Lower leg skin (tissue), 4 donors: ENCODE measurements at places on chromosomes 6 and 20. TPM values are rescaled to one million over a fixed set of nuclear protein-coding genes. Genes with fewer than 3 reads are reported as not detected.

DNA sequence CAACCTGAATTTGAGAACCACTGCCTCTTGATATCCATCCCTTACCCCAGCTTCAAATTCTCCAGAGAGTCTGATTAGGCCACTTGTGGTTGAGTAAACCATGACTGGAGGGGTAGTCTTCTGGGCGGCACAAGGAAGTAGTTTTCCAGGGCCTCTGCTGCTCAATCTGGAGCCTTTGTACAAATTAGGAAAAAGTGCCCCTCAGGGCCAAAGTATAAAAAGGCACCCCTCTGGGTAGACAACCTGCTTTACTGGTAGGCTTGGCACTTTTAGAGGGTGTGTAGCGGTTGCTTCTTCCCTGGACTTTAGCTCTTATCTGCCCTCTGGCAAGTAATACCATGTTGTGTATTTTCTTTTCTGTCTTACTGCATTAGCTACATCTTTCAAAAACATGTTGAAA is 32.9 kb upstream of the RPL7L1 start:
- DNase-seq = no peak

DNA sequence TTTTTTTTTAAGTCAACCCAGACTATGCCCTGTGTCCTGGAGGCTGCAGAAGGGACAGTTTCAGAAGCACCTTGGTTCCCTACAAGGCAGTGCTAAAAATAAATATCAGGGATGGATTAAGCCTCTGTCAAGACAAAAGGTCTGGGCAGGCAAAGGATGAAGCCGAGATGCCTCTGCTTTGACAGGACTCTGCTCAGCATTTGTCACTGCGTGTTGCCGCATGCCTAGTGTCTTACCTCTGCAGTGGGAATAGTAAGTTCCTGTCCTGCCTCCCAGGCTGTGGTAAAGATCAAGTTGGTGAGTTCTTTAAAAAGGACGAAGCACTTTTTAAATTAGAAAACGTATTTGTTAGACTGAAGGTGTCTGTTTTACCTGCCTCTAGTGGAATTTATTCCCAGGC is 15.1 kb downstream of the AAR2 start:
- DNase-seq = no peak

The RFX6 gene
- not detected for total RNA-seq

GRCh38 chr6:43738877-43739641 is 31.0 kb upstream of the VEGFA start:
- peak; percentile 72 for DNase-seq

The SOBP gene
- total RNA-seq = 1.6 TPM

- DNase-seq = no peak
Measured at GRCh38 chr6:4858194-4859015, 82.2 kb downstream of the CDYL start.

DNA sequence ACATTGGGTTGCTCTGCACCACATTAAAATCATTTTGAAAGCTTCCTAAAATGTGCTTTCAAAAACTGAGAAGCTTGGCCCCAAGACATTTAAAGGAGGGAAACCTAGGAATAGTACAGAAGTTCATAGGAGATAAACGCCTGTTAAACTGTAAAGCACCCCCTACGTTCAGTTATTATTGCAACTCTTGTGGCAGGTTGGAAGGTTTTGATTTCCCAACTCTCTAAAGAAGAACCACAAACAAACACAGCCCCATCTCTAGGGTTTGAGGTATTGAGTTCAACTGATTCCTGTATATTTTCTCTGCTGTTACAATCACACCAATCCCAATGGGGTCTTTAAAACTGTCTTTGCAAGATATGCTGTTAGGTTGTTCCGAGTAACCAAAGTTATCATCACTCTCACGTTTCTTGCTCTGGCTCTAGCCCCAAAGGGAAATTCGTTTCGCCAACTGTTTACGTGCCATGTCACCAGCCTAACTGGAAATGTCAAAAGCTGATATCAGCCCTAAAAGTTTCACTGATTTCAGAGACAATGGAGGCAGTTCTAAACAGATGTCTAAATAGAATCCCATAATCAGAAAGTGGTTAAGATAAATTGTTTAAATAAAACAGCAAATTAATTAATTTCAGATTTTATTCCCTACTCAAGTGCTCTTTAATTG is 12.1 kb downstream of the TFAP2A start:
- DNase-seq = no peak

The ERVFRD-1 gene
- total RNA-seq = 0.42 TPM

DNA sequence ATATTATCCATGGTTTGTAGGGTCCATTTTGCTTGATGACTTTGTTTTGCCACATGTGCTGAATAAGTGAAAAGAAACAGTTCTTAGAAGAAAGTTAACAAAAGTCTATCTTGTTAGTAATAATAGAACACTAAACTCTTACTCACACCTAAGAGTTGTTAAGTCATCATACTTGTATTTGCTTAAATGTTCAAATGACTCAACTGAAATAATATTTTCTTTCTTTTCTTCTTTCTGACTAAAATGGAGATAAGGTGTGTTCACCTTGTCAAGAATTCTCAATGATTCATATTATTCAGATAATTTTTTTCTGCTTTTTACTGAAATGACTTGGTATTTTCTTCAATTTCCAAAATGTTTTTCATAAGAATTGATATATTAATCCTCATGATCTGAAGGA is 327.2 kb downstream of the HTR1B start:
- DNase-seq = no peak

The TRIM27 gene
- 34.5 TPM for total RNA-seq

GRCh38 chr6:134063966-134064445 is 11.6 kb upstream of the SLC2A12 start:
- DNase-seq = no peak

The MDFI gene
- 70.9 TPM for total RNA-seq

DNA sequence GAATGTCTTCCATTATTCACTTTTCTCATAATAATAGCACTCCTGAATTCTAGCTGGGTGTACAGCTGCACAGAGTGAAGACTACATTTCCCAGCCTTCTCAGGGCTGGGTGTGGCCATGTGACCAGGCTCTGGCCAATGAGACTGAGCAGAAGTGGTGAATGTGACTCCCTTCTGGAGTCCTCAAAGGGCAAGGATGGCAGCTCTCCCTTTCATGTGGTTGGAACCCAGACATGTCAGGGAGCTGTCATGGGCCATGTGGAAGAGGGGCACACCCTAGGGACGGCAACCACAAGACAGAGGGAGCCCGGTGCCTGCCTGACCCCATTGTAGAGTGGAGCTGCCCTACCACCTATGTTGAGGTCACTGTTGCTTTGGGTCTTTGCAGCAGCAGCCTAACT is 312.8 kb upstream of the SULF2 start:
- DNase-seq = peak; percentile 66

GRCh38 chr20:50501972-50502745 is 8.0 kb upstream of the PTPN1 start:
- DNase-seq = no peak

The OLIG3 gene
- not detected for total RNA-seq

DNA sequence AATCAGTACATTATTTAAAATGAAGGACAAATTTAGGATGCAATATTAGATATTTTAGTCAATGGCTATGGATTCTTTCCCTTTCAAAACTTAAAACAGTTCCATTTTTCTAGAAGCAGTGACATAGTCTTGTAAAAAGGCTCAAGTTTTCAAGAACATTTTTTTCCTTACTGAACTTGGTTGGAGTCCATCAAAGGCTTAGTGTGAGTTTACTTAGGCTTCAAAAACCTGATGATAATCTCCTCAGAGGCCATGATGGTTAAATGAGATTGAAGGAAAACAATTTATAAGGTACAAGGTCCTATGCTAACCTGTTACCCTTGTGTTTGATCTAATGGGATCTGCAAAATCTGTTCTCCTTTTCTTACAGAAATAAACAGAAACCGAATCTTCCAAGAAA is 531.8 kb downstream of the UTRN start:
- DNase-seq = no peak

The MROH8 gene
- total RNA-seq = 2.4 TPM

The ABHD16B gene
- total RNA-seq = not detected

GRCh38 chr20:61761453-61762166 is 304.1 kb downstream of the TAF4 start:
- DNase-seq = no peak

The TUBB1 gene
- total RNA-seq = not detected

The RCAN2 gene
- total RNA-seq = 18.7 TPM

The MYH7B gene
- total RNA-seq = 0.10 TPM

DNA sequence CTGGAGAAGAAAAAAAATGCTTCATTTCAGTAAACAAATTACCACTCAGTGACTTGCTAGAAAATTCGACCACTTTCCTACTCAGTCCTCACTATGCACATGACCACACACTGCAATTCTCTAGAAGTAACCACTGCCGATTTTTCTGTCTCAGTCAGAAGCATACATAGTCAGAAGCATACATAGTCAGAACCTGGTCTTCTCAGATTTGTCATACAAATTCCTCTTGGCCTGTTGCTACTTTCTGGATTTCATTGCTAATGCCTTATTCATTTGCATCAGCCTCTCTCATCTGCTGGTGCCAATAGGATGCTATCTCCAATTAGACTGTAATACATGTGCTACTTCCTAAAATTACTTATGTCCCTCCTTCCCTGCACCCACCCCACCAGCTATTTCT is 10.2 kb upstream of the KIF16B start:
- DNase-seq = no peak

DNA sequence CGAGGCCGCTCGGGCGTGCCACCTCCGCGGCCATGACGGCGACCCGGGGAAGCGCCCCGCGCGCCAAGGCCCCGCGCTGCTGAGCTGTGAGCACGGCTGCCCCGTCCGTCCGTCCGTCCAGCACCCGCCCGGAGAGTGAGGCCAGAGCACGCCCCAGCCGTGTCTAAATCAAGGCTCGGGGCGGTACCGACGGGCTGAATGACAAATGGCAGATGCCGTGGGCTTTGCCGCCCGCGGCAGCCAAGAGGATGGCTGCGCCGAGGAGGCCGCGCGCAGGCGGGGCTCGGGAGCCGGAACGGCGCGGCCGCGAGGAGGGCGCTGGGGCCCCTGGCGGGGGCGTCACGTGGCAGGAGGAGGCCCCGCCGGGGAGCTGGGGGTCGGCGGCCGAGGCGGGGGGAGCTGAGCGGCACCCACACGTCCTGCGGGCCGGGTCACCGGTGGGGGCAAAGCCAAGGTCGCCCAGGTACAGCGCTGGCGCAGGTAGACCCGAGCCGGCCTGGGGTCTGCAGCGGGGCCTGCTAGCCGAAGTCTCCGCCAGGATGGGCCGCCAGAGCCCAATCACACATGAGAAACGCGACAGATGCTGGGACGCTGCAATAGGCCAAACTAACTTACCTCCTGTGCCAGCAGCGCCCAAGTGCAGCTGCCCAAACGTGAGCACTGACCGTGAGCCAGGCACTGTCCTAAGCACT is at the start of gene PLAGL1:
PLAGL1 (minus strand) TSS at position 140 of the 692 bp plus-strand sequence. CDS start 60,123 bp downstream, outside the sequence.
- DNase-seq = peak; percentile 53

- DNase-seq = no peak
Measured at GRCh38 chr6:97052896-97053295, 128.4 kb downstream of the KLHL32 start.

DNA sequence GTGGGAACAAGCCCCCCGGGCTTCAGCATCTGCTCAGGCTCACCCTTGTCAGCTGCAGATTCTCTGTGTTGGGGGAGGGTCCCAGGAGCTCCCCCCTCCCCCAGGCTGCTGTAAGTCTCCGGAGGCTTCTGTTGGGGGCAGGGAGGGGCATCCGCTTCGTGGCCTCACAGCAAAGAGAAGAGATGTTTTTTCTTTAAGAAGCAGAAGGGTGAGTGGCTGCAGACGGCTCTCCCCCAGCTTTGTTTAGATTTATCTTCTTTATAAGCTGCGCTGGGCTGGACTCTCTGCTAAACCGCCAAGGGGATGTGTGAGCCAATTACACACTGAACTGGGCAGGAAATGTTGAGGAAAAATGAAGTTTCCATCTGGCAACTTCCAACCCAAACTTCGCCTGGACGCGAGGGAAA is 48.7 kb upstream of the GATA5 start:
- DNase-seq = no peak

The FAM83B gene
- total RNA-seq = 152 TPM

The MOG gene
- total RNA-seq = not detected

DNA sequence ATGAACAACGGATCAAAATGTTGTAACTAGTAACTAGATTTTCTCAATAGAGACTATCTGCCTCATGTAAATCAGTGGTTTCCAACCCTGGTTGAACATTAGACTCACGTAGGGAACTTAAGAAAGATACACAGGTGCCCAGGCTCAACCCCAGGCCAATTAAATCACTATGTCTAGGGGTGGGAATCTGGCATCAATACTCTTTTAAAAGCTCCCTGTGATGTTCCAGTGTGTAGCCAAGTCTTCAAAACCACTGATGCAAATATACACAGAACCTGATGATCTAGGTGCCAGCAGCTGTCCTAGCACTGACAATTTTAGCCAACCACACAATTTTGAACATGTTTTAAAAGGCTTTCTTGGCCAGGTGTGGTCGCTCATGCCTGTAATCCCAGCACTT is 128.7 kb downstream of the TBC1D32 start:
- DNase-seq = no peak

The MARCKS gene
- total RNA-seq = 48.6 TPM

DNA sequence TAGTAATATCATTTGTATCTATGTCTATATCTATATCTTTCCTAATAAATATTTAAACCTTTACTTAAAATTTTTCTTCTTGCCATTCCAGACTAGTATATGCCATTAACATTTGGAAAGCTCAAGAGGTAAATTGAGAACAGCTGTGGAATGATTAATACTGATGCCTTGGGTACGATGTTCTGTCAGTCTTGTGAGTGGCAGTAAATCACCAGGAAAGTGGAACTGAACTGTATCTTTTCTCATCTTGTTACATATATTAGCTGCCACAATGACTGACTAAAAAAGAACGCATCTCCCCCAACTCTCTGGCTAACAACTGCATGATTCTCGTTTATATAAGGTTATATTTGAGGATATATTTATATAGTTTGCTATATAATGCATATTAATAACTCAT is 137.0 kb upstream of the ASCC3 start:
- DNase-seq = no peak

The UST gene
- 16.4 TPM for total RNA-seq

The CST9L gene
- total RNA-seq = not detected

DNA sequence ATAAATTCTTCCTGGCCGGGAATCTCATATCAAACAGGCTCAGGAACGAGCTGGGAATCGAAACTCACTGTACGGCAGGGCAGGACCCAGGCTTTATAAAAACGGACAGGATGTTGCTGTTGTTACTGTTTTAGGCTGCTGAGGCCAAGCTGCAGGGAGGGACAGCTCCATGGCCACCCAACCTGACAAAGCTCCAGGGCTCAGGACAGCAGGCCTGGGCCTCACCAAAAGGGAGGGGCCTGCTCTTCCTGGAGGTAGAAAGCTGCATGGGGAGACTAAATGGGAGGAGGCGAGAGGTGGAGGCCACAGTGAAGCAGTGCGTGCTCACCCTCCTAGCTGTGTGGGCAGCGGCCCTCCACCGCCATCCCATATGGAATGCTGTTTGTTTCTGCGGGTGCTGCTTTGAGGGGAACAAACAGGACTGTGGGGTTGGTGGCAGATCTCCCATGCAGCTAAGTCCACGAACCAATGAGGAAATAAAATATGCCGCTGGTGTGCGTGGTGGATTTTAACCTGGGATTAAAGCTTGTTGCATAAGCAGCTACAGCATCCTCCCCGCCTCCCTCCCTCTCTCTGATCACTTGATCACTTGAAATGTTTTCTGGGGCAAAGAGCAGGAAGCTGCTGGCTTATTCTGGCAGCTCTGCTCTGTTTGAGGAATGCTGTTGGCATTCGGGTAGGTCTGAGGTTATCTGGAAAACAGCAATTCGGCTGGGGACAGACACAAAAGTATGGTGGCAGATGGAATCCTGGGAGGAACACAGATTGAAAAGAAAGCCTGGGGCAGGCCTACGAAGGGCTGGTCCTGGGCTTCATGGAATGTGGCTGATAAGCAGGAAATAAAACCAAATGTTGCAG is 2.4 kb upstream of the ZMYND8 start:
- DNase-seq = peak; percentile 93
